NCI-H1092 (cell line): ENCODE measurements at places on chromosomes 4 and X.

DNA sequence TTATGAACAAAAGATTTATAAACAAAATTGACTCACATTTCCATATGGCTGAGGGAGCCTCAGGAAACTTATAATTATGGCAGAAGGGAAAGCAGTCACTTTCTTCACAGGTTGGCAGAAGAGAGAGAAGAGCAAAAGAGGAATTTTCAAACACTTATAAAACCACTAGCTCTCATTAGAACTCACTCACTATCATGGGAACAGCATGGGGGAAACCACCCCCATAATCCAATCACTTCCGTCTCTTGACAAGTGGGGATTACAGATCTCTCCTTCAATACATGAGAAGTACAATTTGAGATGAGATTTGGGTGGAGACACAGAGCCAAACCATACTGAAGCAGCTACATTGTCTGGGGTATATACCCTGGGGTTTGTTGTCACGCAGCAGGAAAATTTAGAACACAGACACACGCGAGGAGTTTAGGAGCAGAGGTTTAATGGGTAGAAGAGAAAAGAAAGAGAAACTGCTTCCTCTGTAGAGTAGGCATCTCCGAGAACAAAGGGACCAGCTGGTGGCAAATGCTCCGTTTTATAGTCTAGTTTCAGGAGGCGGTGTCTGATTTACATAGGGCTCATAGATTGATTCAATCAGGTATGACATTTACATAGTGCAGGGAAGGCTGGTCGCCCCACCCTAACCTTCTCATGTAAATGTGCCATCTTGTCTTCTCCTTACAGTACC, 2277.7 kb upstream of the AGA start:
- DNase-seq: no peak

GRCh38 chr4:140151699-140152012, 2.3 kb downstream of the MAML3 start:
- peak; percentile 93 for DNase-seq

GRCh38 chrX:131317326-131317725, 28.2 kb upstream of the IGSF1 start:
- DNase-seq: no peak

DNA sequence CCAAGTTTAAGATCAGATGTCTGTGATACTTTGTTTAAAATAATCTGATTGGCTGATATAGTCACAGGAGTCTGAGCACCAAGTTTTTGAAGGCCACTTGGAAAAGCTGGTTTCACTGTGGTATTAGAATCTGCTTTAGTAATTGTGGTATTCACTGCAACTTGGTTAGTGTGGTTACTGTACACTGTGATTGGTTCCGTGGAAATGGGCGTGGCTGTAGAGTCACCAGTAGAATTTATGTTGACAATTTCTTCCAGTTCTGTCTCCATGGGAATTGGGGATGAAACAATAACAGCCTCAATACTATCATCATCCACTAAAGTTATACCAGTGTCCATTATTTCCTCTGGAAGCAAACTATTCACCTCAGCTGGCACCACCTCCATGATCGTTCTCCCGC, 26.2 kb downstream of the LIN54 start:
- no peak for DNase-seq

DNA sequence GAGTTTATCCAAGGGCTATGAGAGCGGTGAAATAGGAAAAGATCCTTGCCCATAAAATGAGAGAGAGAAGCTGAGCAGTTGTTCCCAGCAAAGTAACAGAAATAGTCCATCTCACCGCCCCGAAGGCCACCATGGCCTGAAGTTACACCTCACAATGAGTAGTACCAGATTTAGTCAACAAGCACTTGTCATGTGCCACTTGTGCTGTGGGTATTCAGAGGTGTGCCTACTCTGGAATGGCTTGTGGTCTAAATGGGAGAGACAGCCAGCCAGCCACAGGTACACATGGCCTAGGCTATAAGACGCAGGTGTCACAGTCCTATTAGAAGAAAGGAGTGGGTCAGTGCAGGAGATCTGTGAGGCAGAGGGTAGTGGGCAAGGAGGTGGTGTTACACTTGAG, 54.6 kb upstream of the MAP3K15 start:
- no peak for DNase-seq

DNA sequence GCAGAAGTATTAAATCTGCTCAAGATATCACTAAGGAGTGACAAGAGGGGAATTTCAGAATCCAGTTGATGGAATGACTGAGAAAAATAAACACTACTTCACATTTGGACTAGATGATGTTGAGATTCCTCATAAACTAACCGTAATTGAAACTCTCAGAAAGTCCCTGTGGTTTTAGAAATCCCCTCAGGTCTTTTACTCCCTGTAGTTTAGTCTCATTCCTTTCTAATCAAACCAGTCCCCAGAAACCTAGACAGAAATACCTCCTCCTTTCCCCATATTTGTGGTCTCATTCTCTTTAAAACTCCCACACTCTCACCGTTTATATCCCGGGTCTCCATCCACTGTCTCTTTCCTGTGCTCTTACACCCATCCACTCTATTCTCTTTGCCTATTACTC, 15.0 kb upstream of the TLR1 start:
- no peak for DNase-seq

DNA sequence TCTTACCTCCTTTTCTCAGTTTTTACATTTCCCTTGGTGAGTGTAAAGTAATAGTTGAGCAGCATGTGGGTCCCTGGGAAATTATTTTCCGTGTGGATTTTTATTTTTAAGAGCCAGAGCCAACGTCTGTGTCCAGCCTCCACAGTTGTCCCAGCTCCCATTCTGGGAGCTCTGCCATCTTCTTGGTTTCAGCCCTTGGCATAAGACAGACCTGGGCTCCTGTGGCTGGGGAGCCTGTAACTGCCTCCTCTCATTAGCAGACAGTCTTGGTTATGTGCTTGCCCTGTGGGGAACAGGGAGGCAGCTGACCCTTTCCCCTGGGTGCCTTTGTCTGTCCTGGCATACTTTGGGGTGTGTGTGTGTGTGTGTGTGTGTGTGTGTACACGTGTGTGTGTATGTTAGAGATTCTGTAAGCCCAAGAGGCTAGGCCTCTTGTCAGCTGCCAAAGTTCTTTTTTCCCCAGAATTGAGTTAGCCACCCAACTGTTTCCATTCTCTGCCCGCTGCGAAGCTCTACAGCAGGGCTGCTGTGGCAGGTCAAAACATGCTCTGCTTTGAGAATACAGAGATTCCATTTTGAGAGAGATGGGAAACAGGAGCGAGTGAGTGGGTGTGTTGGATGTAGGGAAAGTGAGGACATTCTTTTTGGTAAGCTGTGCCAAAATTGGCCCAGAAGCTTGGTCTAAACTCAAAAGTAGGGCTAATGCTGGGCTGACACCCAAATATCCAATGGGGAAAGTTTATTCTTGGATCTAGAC, 140.7 kb downstream of the TMEM164 start:
- DNase-seq: no peak

GRCh38 chr4:55910140-55910539, 38.6 kb upstream of the CEP135 start:
- DNase-seq: no peak

DNA sequence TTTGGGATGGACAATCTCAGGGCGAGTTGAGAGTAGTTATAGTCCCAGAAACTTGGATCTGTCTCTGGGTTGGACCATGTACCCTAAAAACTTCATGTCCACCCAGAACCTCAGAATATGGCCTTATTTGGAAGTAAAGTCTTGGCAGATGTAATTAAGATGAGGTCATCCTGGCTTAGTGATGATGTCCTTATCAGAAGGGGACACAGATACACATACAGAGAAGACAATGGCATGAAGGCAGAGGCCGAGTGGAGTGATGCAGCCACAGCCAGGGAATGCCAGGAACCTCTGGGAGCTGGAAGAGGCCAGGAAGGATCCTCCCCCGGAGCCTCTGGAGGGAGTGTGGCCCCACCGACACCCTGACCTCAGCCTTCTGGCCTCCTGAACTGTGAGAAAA, 61.2 kb upstream of the STX18 start:
- no peak for DNase-seq

DNA sequence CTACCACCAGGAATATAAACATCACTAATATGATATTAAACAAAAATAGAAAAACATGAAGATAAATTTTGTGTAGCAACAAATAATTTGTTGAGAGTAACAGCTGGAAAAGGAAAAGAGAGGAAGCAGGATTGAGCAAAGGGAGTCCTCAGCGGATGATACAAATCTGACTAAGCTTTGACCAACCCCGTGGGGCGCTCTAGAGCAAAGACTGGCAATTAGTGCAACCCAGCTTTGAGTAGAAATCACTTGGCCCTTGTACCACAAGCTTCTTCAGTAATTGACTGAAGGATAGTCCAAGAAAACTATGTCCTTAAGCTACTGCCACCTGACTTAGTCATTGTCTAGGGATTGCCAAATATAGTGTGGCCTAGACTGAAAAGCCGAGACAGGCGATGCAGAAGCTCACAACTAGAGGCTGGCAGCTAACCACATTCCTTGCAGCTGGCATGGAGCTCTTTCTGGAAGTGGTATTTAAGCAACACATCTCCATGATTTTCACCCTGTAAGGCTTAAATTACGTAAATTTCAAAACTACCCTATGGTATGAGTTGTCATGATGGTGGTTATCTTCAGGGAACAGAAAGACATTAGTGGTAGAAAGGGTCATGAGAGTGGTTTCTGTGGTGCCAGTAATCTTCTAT, 396.0 kb downstream of the PDGFC start:
- no peak for DNase-seq

GRCh38 chr4:172660251-172660650, 508.4 kb upstream of the GALNT7 start:
- no peak for DNase-seq

DNA sequence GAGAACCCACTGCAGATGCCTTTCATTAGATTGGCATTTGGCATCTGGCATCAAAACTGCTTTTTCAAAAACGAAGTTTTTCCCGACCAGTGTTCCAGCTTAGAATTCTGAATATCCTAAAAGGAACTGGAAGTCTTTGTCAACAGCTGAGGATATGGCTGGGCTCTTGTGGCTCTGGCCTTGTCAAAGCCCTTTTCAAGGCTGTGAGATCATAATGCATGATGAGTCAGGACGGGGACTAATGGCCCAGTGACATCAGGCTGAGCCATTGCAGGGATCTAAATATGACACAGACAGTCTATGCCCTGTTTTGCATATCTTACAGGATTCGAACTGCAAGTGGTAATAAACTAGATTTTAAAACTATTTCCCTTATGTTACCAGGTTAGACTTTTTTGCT, 306.4 kb downstream of the PTTG2 start:
- no peak for DNase-seq

GRCh38 chr4:150173982-150174398, 95.7 kb downstream of the DCLK2 start:
- no peak for DNase-seq

GRCh38 chr4:171117457-171117856, 695.7 kb upstream of the GALNTL6 start:
- no peak for DNase-seq

DNA sequence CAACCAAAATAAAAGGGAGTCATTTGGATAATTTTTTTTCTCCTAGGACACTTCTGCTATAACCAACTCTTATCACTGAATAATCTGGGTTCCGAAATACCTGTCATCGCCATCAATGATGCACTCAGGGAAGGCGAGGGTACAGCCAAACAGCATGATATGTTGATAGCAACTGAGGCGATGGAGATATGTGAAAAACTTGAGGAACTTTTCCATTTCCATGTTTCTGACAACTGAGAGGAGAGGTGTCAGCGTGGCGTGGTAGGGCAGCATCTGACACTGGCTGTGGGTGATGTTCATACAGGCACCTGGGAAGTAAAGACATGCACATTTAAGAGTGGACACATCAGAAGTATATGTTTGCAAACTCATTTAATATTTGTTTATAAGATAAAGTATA, 74.6 kb downstream of the CORIN start:
- no peak for DNase-seq

DNA sequence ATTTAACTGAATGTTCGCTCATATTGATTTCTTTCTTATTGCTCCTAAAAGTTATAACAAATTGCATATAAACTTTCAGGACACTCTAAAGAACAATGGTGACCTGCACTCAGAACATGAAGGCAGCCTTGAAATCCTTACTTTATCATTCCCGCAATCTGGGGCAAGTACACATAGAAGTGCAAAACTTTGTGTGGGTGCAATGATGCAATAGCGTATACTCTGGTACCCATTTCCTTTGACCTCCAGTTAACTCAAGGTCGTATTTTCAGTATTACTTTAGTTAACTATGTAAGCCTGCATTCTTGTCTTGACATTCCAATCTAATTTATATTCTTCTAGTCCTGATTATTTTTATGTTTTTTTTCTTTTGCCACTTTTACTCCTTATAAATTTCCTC, 64.7 kb downstream of the C4orf46 start:
- no peak for DNase-seq

DNA sequence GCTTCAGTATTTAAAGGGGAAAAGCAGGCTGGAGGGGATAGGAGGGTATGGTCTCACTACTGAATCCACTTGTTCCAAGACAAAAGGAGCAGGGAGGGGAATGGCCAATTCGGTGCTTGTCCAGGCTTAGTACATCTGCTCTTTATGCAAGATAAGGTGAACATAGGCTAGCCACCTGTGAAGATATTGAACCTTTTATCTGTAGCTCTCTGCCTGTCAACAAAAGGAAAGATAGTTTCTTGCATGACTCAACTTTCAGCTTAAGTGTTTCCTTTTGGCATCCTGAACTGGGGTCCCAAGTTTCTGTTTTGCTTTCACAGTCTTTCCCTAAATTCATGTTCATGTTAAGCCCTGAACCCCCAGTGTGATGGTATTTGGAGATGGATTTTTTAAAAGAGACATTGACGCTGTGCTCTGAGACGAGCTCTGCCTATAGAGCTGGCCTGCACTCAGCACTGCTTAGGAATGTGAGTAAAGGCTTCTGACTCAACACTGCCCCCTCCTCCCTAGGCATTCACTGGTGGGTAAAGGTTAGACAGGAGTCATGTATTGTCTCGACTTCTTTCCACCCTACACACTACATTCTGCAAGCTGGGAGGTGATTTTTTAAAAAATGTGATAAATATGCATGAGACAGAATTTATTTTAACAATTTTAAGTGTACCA, 28.2 kb downstream of the FAM149A start:
- no peak for DNase-seq

- no peak for DNase-seq
Observed at GRCh38 chr4:28665306-28665705, 1804.7 kb downstream of the STIM2 start.

- no peak for DNase-seq
Observed at GRCh38 chrX:729583-730409, 99.2 kb downstream of the SHOX start.

DNA sequence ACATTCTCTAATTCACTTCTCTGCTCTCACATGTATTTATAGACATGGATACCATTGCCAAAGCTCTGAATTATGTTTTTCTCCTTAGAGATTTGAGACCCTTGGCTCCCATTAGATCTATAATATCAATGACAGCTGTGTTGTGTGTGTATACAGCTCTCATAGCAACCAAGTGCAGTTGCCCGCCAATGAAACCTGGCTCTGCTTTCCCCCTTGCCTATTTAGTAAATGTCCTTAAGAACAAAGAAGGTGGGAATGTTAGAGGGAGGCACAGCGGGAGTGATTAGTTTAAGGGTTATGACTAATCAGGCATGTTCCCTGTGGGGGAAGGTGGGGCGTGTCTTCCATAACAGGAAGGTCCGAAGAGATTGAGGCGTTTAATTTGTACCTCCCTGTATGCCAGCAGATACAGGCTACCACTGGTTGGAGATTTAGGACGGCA, 100.5 kb upstream of the TBC1D9 start:
- peak; percentile 57 for DNase-seq

- no peak for DNase-seq
Observed at GRCh38 chrX:39167791-39168190, 366.5 kb downstream of the MID1IP1 start.
